A549 treated with CpdA at 1 μM for 4 hours (cell line): ENCODE measurements at places on chromosomes 3 and 15. TPM values are rescaled to one million over a fixed set of nuclear protein-coding genes. Genes with fewer than 3 reads are reported as not detected.

The UBAP1L gene
- 0.59 to 1.3 TPM (median 0.87 TPM) in 5 replicates for total RNA-seq

The CSPG5 gene
- 0.91 to 1.2 TPM (median 0.97 TPM) in 5 replicates for total RNA-seq

The HGD gene
- 12.7 to 18.2 TPM (median 15.7 TPM) in 5 replicates for total RNA-seq

The CFAP100 gene
- total RNA-seq, result not detected in 5 replicates

The MAPKBP1 gene
- 2.9 to 5.5 TPM (median 4.5 TPM) in 5 replicates for total RNA-seq

The GUCA1C gene
- total RNA-seq, result not detected in 5 replicates

The P2RY14 gene
- not detected in 5 replicates for total RNA-seq

The OGG1 gene
- total RNA-seq, result 14.5 to 17.6 TPM (median 16.5 TPM) in 5 replicates

The ITIH3 gene
- 0.05 to 0.24 TPM in 2 of 5 replicates, not detected in the others for total RNA-seq

The GASK1A gene
- not detected in 5 replicates for total RNA-seq

The CD96 gene
- total RNA-seq, result not detected in 5 replicates

The EIF4E3 gene
- total RNA-seq, result 3.0 to 3.8 TPM (median 3.4 TPM) in 5 replicates

The TRH gene
- not detected in 5 replicates for total RNA-seq

The USP13 gene
- total RNA-seq, result 6.7 to 13.2 TPM (median 11.1 TPM) in 5 replicates

The ARNT2 gene
- total RNA-seq, result 14.4 to 17.8 TPM (median 16.9 TPM) in 5 replicates

The DUOXA2 gene
- not detected in 5 replicates for total RNA-seq
